ENCODE measurements at places on chromosomes 11 and 22.
A peak's percentile ranks its signal among the peaks of the same experiment; 100 is the strongest.

DNA sequence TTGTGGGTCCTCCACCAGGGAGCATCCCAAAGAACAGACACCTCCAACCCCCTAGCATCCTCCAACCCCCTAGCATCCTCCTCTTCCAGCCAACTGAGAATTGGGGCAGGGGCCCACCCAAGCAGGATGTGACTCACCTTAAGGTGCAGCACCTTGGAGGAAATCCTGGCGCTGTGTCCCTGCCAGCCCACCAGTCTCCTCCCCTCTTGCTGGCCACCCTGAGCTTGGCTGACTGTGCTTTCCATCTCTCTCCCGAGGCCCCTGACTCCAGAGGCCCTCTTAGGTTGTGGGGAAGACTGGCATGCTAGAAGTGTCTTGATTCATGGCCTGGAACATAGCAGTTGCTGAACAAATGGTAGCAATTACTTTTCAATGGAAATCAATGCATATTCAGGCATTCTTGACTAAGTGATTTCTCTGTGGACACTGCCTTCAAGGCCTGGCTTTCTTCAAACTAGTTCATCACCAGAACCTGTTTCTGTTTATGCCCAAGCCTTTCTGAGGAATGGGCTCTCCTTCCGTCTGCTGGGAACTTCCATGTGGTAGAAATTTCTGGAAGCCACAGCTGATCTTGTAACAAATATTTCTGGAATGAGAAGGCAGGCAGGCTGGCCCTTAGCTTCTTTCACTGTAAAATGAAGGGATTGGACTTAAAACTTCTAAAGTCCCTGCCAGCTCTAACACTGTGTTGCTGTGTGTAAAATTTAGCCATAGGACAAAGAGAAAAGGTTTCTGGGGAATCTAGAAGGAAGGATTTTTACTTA lies 60.5 kb downstream of the CEP164 start:
- no peak for DNase-seq

GRCh38 chr22:45091254-45091854 lies 72.4 kb upstream of the NUP50 start:
- DNase-seq, result no peak

DNA sequence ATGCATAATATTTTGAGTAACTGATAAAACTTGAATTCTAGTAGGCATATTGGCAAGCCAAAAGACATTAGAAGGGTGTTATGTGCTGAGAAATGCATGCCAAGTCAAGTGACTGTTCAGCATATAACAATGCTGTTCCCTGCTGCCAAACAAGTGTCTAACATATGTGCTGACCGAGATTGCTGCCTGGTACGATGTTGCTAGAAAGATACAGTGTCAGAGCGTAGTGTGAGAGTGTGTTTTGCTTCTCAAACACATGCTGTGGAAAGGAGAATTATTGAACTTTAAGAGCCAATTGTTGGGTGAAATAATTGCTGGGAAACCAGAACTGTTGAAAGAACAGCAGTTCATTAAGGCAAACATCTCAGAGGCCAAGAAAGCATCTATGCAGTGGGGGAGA lies 71.3 kb upstream of the GRIA4 start:
- no peak for DNase-seq

DNA sequence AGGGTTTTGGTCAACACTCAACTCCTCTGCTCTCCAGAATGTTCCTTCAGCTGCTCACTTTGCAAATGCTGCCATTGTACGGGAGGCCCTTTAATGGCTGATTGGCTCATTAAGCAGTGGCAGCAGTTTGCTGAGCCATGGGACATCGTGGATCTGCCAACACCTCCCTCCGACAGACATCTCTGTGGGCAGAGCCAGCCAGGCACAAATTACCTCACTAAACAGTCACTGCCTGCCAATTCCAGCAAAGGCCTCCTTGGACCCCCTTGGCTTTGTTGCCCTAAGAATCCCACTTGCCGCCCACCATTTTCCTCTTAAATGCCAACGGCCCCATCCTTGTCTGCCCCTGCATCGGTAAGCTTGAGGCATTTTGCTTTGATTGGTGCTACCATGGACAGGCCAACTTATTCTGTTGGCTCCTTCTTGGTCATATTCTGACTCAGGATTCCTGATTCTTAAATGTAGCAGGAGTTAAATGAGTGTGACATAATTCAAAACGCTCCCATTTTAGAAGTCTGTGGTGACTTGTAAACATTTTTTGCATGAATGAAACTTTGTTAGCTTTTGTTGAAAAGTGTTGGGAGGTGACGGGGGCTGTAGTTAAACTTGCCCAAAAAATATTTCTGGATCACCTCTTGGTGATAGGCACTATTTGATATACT lies 57.5 kb upstream of the LMO2 start:
- peak; percentile 69 for DNase-seq

DNA sequence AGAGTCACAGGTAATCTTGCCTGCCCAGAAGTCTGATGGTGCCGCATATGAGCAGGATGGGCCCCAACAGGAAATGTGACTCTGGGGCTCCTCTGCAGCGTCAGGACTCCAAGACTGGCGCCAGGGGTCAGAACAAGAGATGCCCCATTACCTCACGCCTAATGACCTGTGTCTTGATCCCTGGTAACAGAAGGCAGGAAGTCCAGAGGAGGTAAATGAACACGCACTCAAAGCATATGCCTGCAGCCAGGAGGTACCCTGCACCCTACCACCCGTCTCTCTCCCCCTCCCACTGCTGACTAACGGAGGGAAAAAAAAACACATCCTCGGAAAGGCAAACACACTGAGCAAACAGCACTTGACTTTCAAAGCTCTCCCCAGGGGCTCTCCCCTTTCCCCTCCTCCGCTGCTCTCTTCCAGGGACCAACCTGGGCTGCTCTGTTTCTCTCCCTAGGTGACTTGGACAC lies 37.3 kb downstream of the ABCC8 start:
- DNase-seq, result peak; percentile 97

- DNase-seq, result no peak
These were observed 9.1 kb downstream of the WT1 start for GRCh38 chr11:32426192-32426591.

- DNase-seq, result no peak
These were observed 14.4 kb upstream of the OR52K1 start for GRCh38 chr11:4467811-4468606.

- peak; percentile 64 for DNase-seq
These were observed 21.8 kb downstream of the CACNA1I start for GRCh38 chr22:39592081-39593065.

- no peak for DNase-seq
These were observed 1.8 kb downstream of the DCPS start for GRCh38 chr11:126305699-126306098.

- DNase-seq, result no peak
These were observed 8.7 kb upstream of the LAYN start for GRCh38 chr11:111531687-111532364.

DNA sequence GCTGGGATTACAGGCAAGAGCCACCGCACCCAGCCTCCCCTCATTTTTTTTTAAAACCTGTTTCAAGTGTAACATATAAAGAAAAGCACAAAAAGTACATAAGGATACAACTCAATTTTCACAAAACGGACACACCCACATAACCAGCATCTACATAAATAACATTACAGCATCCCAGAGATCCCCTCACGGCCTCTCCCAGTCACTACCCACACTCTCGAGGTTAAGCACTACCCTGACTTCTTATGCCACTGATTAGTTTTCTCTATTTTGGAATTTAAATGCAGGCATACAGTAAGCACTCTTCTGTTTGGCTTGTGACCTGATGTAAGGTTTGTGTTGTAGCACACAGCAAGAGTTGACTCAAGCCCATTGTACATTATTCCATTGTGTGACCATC lies 82.5 kb downstream of the CLPB start:
- DNase-seq, result no peak

GRCh38 chr11:11985016-11985715 lies 23.3 kb downstream of the DKK3 start:
- no peak for DNase-seq

DNA sequence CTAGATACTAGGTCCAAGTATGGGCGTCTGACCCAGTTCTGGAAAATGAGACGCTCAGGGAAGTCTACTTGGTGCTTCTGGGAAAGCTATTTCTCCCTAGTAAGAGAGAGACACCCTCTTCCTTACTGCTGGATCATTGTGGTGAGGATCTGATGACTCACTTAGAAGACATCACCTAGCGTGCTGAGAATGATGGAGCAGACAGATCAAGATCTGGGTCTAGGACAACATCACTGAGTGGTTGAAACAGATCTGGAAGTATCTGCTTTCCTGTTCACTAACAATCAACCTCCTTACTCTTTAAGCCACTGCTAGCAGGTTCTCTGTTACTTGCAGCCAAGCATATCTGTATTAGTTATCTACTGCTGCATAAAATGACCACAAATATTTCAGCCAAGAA lies 38.3 kb upstream of the HMGXB4 start:
- DNase-seq, result no peak

GRCh38 chr11:15097411-15097810 lies 17.3 kb upstream of the INSC start:
- DNase-seq, result no peak

- no peak for DNase-seq
These were observed 35.5 kb upstream of the PDGFB start for GRCh38 chr22:39280250-39280649.

DNA sequence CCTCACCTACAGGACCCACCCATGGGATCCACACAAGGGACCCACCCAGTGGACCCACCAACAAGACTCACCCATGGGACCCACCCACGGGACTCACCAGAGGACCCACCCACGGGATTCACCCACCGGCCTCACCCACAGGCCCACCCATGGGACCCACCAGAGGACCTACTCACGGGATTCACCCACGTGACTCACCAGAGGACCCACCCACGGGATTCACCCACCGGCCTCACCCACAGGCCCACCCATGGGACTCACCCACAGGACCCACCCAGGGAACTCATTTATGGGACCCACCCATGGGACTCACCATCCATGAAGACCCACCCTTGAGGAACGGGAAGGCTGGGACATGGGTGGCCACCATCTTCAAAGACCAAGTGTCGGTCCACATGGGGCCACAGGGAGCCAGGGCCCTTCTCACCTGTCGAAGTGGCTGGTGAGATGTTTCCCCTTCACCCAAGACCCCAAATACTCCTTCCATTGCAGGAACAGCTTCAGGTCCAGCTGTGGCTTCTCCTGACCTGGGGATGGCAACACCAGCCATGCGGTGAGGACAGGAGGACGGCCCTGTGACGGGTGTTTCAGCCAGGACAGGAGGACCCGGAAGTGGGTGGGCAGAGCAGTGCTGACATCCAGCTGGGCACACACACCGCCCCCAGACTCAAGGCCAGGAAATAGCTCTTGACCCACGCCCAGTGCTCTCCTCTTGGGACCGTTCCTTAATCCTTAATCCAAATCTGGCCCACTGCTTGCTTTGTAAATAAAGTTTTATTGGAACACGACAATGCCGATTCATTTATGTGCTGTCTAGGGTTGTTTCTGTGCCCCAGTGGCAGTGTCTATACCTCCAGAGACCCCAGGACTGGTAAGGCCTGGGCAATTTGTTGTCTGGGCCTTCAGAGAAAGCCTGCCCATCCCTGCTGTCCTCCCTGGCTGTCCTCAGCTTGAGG lies 1005.1 kb downstream of the BRD1 start:
- no peak for DNase-seq

GRCh38 chr11:118928870-118929500 lies 3.3 kb upstream of the BCL9L start:
- peak; percentile 65 for DNase-seq

DNA sequence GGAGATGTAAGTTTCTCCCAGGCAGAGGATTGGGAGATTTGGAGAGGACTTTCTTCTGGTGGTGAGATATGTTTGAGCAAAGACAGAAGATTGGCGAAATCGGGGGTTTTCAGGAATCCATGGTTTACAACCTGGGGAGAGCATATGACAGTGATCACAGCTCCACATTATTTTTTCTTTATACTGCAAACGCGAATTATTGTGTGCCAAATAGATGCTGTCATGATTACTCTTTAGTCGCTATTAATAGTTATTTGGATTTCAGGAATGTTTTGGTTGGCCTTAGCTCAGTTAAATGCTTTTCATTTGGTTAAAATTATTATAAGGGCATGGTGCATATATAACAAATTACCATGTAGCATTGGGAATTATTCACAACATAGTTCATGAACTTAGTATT lies 15.2 kb downstream of the ATXN10 start:
- DNase-seq, result no peak

DNA sequence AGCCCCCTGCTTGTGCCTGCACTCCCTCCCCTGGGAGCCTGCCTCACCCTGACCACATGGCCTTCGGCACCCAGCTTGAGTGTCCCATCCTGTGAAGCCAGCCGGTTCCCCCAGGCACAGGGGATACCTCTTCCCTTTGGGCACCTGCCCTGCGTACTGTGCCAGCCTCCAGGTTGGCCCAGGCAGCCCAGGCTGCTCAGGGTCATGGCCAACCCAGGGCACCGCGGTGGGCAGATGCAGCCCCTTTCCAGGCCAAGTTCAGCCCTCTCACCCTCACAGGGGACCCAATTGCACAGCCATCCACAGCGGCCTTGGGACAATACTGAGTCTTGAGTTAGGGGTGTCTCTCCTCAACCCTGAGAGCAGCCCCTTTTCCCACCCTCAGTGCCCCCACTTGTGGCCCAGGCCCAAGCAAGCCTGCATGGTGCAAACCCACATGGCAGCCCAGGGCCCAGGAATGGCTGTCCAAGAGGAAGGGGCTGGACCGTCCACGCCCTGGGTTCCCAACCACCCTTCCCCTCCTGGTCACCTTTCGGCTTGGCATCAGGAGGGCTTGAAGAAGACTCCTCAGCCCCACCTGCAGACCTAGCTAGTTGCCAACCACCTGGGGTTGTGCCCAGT lies 87.7 kb downstream of the CDKN1C start:
- no peak for DNase-seq

DNA sequence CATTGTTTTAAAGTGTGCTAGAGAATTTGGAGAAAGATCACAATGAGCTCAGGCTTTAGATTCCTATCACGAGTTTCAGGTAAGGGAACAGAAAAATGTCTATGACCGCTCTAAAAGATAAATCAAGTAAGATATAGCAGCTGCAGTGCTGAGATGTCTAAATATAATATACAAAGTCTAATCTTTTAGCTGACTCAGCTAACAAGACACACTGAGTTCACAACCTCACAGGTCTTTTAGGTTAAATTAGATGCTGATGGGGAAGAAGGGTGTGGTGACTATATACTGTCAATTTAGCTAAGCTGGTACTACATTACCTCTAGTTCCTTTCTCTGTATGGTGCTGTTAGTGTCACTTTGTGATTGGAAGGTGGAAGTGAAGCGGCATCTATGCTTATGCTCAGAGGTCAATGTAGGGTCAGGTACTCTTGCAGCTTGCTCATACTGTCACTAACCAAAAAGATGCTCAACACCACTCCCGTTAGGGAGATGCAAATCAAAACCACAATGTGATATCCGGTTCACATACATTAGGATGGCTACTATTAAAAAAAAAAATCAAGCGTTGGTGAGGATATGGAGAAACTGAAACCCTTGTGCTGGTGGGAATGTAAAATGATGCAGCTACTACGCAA lies 283.5 kb downstream of the SWAP70 start:
- DNase-seq, result no peak

GRCh38 chr11:92888696-92889095 lies 80.8 kb upstream of the MTNR1B start:
- no peak for DNase-seq

GRCh38 chr11:11605181-11605580 lies 16.6 kb downstream of the GALNT18 start:
- no peak for DNase-seq

Data from NCI-H1092 (cell line).